ENCODE measurements at places on chromosomes 2 and 18.

- no peak for DNase-seq
Measured at GRCh38 chr2:123047186-123047585, 977.9 kb upstream of the CNTNAP5 start.

- DNase-seq = no peak
Measured at GRCh38 chr2:173307293-173307692, 47.4 kb upstream of the CDCA7 start.

GRCh38 chr2:239575931-239576445 is 175.2 kb upstream of the HDAC4 start:
- no peak for DNase-seq

DNA sequence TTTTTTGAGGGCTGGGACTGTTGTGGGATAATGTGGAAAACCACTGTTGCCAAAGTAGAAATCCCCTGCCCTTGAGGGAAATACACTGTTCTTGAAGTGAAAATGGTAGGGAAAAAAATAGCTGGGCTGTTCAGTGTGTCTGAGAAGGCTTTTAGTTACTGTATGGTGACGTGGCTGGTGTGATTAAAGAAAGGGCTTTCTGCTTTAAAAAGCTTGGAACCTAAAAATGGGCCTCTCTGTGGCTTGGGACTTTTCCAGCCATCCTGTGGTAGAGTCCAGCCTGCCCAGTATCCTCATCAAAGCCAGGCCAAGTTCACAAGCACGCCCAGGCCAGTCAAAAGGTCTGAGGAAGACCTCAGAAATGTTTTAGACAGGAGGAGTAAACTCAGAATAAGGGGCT is 6.8 kb downstream of the MGAT5 start:
- DNase-seq = no peak

- DNase-seq = peak; percentile 100
Measured at GRCh38 chr2:128027278-128027800, 520 bp downstream of the SAP130 start.

DNA sequence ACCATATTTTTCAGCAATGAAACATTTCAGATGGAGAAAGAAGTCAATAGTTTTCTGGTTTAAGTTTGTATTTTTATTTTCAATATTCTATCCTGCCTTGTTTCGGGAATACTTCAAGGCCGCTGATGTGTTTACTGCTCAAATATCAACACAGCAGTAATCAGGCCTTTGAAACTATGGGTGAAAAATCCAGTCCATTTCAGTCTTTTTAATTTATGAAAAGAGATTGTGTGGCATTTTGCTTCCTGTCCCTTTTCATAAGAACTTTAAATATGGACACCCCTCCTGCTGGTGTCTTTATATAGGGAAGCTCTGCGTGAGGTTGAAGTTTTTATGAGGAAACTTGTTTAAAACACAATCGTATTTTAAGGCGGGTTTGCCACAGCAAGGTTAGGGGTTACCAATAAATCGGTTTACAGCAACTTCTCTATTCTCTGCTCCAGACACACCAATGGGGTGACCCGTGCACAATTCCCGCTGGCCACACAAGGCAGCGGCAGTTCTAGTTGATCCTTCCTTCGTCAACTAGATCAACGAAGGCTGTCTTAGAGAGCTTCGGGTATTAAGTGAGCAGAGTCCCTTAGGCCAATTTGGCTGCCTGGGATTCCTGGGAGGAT is 1.2 kb upstream of the TANC1 start:
- no peak for DNase-seq

- no peak for DNase-seq
Measured at GRCh38 chr2:227513113-227513512, 41.2 kb downstream of the AGFG1 start.

- peak; percentile 67 for DNase-seq
Measured at GRCh38 chr18:23231340-23232021, 96.2 kb downstream of the CABLES1 start.

GRCh38 chr18:42773870-42774269 is 341.6 kb downstream of the RIT2 start:
- no peak for DNase-seq

DNA sequence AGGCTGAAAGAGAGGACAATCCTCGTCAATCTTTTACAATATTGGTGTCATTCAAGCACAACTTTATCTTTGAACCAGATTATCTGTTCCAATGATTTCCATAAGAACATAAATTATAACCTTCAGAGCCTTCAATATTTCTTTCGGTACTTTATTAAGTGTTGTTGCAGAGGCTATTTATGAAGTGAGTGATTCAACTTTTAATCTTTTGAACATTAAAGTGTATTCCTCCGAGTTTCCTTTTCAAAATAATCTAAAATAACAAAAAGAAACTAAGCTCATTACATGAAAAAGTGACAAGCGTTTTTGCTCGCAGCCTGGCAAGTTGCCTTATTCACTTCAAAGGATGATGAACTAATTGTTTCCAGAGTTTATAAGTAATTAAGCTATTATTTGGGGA is 149.0 kb downstream of the MEIS1 start:
- DNase-seq = no peak

- DNase-seq = no peak
Measured at GRCh38 chr2:65390134-65390533, 42.3 kb downstream of the SPRED2 start.

GRCh38 chr2:130372055-130372832 is 16.4 kb downstream of the PTPN18 start:
- DNase-seq = peak; percentile 73

- peak; percentile 39 for DNase-seq
Measured at GRCh38 chr18:23872701-23873550, 141.6 kb upstream of the TTC39C start.

DNA sequence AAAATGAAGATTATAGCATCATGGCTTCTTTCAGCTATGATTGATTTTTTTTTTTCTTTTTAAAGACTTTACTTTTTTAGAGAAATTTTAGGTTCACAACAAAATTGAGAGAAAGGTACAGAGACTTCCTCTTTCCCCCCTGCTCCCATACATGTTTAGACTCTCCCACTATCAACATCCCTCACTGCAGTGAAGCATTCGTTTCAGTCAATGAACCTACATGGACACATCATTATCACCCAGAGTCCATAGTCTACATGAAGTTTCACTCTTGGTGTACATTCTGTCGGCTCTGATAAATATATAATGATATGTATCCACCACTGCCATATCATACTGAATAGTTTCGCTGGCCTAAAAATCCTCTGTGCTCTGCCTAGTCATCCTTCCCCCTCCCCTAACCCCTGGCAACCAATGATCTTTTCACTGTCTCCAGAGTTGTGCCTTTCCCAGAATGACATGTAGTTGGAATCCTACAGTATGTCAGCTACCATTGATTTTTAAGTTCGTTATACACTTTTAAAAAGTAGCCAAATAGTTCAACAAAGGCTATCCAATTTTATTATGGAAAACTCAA is 86.8 kb downstream of the GPD2 start:
- no peak for DNase-seq

DNA sequence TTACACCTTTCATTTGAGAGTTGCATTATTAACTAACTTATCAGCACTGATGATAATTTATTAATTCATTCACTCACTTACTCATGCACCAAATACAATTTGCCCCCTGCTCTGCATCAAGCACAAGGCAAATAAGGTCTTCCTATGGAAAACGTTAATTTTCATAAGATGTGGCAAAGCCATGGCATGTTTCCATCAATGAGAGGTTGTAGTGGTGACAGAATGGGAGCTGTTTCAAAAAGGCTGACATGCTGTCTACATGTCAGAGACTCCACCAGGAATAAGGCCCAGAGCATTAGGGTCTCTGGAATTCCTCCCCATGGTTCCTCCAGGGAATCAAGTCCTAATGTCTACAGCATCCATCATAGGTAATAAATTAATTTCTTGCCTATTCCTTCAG is 978.8 kb downstream of the TMEM182 start:
- no peak for DNase-seq

- DNase-seq = no peak
Measured at GRCh38 chr2:88903749-88904353, 212.4 kb downstream of the RPIA start.

DNA sequence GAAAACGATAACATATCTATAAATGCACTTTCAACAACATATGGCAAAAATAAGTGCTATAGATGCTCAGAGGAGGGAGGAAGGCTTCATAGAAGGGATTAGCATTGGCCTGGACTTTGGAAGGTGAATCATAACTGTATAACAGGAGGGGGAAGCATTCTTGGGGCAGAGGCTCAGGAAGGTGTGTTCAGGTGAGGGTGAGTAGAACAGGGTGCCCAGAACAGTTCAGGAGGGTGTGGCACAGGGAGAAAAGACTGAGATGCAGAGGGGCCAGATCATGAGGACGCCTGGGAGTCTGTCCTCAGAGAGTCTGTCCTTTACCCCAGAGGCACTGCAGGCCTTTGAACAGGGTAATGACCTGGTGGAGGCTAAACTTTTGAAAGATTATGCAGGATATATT is 29.3 kb upstream of the MEP1B start:
- no peak for DNase-seq

- no peak for DNase-seq
Measured at GRCh38 chr2:67965246-67965645, 97.6 kb downstream of the C1D start.

DNA sequence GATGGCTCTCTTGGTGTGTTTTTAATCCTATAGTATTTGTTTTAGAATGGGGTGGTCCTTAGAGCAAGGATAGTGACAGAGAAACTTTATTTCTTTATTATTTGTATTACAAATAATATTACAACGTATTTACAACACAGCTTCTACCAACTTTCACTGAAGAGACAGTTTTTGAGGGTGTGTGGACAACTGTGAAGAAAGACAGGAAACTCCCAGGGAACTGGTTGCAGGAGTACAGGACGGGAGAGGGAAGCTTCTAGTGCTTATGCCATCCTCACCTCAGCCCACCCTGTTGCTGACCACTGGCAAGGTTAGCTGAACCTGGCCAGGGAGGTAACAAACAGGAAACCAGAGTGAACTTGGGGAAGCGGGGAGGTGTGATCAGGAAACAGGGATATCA is 251.7 kb downstream of the BCL11A start:
- no peak for DNase-seq

DNA sequence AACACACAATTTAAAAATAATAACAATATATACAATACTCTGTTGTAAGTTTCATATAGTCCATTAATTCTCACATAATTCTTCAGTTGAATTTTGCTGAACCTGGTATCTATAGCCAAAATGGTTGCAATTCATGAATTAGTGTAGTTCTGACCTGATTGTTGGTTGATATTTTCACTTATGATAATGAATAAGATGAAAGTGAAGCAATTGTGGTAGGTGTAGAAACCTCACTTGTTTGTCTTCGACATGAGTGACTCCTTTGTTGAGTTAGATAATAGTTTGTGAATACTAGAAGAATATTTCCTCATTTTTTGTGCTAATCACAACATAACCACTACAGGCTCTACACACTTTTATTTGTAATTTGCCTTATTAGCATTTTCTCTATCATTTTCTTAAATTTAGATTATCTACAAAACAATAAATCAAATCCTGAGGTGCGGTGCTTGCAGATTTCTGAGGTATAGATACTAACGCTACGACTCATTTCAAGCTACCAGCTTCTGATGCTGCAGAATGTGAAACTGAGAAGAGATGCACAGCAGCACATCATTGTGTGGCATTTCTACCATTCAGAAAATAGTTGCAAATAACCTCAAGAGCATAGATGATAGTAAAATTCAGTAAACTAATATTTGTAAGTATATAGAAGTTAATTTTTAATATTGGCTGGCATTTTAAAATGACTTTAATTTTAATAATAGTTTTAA is 117.9 kb downstream of the KCNH7 start:
- no peak for DNase-seq

GRCh38 chr2:10665833-10666232 is 23.9 kb downstream of the NOL10 start:
- no peak for DNase-seq

DNA sequence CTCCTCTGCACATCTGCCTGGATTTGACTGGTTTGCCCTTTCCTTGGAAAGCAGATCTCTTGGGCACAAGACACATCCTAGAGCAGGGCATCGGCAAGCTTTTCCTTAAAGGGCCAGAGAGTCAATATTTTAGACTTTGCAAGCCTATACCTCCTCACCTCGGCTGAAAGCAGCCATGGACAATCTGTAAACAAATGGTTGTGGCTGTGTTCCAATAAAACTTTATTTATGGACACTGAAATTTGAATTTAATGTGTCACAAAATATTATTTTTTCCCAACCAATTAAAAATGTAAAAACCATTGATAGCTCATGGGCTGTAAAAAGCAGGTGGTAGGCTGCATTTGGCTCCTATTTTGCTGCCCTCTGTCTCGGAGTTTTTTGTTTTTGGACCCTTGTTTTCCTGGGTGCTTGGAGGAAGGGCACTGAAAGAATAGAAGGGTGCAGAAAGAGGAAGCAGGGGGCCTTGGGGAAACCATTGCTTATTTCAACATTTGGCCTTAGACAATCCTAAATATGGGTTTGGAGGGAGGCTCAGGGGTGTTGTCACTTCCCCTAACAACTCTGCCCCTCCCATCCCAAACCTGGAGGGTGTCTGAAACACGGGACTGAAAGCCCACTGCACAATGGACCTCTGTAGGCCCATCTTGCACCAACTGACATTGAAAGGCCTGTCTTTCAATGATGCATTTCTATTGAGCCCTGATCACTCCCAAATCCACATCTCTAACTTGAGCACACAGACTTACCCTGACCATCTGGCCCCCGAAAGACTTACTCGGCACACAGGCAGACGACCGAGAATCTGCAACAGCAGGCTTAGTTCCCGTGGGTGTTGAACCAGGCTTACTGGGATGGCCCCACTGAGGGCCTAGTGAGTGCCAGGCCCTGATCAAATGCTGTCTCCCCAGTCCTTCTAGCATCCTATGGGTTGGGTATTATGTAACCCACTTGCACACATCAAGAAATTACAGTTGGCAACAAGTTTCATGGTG is 7.1 kb upstream of the ZFP36L2 start:
- DNase-seq = no peak

GRCh38 chr18:51226587-51227350 is 29.3 kb upstream of the MEX3C start:
- DNase-seq = no peak

DNA sequence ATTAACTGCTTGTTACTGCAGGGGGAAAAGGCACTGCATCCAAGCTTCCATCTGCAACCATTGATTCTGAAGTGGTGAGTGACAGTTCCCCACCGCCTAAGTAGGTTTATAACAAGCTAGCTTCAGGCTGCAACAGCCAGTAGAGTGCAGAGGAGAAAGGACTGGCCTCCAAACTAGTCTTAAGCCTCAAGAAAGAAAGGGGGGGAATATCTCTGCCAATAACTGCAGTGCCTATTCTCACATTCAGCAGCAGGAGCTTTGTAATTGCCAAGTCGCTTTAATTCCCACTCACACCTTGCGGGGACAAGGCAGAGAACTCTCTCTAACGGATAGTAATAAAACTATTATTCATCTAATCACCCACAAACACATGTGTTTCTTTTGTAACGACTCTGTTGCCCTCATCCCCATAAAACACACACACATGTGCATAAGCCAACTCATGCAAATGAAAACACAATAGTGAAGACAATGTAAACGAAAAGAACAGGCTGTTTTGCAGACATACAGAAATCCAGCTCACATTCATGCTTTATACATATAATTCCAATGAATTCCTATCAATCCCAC is 1963.3 kb upstream of the PIK3C3 start:
- DNase-seq = no peak

DNA sequence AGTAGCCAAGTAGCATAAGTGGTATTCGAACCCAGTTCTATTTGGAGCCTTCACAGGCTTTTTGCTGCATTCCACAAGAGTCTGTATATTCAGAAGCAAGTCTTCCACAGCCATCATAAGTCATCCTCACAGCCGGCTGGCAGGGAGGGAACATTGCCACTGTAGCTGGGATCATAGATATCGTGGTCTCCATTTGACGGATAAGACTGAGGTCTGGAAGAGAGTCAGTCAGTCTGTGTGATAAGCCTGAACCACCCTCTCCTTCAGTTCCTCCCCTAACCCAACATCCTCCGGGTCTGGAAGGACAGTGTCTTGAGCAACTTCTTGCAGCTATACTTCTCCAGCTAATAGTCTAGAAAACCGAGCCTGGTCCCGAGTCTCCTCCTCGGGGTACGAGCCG is 17.0 kb upstream of the C1QL2 start:
- DNase-seq = no peak

Measured in CD4-positive, alpha-beta T cell treated with Interleukin-6 at 100 ng/mL for 8 hours (primary cell).